ENCODE measurements at places on chromosomes 1 and 21.

DNA sequence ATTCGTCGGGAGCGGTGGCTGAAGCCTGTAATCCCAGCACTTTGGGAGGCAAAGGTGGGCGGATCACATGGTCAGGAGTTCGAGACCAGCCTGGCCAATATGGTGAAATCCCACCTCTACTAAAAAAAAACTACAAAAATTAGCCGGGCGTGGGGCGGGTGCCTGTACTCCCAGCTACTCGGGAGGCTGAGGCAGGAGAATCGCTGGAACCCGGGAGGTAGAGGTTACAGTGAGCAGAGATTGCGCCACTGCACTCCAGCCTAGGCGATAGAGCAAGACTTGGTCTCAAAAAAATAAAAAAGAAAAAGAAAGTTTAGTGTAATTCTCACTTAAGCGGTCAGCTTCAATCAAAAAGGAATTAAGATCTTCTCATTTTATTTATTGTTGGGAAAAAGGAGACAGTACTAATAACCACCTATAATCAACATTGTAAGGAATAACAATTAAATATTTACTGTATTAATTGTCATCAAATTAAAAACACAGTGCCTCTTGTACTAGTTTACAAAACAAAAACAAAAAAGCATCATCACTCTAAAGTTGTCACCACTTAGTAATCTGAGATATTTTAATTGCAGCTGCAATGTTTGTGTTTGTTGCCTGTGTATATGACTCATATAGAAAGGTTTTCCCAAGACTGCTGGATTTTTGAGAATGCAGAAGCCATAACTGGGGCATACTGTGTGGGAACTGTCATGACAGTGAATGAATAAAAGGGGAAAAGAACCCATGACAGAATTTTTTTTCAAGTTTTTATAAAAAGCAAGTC lies 3.7 kb downstream of the FBXO42 start:
- no peak for DNase-seq

DNA sequence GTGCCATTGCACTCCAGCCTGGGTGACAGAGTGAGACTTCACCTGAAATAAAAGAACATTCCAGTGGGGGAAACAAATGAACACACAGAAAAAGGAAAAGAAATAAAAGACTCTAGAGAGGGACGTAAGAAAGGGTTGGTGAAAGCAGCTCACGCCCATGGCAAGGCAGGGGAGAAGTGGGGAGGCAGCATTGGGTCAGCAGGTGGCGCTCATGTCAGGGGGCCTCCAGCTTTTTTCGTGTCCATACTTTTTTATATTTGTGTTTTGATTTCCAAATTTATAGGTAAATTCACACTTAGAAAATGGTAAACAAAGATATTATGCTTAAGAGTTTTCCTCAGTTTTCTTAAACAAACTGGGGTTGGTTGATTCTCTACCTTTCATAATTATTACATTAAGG lies 45.5 kb downstream of the VPS13D start:
- DNase-seq, result peak; percentile 73

GRCh38 chr1:27567971-27568299 lies 36.0 kb downstream of the AHDC1 start:
- no peak for DNase-seq

- DNase-seq, result no peak
These were observed 115.6 kb upstream of the SLC45A1 start for GRCh38 chr1:8202182-8202905.

DNA sequence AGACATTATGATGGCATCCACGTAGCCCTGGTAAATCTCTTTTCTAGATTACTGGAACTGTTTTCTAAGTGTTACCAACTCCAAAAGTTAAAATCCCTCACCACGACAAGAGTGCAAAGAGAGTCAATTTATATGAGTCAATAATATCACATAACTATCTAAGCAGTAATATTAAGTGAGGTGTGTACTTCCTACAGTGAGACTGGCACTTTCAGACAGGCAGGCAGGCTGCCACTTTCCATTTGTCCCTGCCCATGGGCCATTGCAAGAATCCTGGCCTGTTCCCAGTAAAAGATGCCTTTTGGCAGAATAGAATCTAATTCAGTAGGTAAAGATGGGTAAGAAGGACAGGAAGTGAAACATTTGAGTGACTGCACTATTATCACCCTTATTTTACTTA lies 355.6 kb downstream of the PTBP2 start:
- DNase-seq, result no peak

- DNase-seq, result no peak
These were observed 563 bp downstream of the QSOX1 start for GRCh38 chr1:180155182-180155682.

GRCh38 chr21:16285605-16286126 lies 555.9 kb downstream of the USP25 start:
- no peak for DNase-seq

DNA sequence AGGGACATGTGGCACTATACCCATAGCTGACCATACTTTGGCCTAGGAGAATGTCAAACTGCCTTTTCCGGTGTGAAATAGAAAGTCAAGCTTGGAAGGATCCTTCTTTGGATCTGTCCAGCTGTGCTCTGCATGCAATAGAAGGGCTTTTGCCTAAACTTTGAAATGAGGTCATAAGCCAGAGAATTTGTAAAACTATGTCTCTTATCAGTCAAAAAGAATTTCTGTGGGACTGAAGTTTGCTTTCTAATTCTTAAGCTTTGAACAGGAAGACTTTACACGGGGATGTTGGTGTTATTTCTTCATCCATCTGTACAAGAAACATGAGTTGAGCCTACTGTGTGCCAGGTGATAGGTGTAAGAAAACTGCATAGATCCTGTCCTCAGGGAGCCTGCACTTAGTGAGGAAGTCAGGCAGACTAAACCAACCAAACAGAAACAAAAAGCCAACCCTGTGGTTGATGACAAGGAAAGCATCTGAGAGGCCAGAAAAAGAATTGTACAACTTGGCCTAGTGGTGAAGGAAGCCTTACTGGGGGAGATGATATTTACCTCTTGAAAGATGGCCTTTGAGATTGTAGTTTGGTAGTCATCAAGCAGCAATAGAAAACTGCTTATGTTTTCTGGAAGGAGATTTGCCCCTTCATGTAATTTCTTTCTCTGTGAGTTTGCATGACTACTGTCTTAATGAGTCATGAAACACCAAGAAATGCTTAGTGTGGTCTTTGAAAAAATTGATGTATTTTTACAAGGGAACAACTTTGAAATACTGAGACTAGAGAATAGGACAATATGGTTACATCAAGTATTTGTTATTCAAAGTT lies 24.8 kb downstream of the TGFB2 start:
- DNase-seq, result no peak

GRCh38 chr1:6239950-6240768 lies 3.8 kb upstream of the HES3 start:
- peak; percentile 70 for DNase-seq

DNA sequence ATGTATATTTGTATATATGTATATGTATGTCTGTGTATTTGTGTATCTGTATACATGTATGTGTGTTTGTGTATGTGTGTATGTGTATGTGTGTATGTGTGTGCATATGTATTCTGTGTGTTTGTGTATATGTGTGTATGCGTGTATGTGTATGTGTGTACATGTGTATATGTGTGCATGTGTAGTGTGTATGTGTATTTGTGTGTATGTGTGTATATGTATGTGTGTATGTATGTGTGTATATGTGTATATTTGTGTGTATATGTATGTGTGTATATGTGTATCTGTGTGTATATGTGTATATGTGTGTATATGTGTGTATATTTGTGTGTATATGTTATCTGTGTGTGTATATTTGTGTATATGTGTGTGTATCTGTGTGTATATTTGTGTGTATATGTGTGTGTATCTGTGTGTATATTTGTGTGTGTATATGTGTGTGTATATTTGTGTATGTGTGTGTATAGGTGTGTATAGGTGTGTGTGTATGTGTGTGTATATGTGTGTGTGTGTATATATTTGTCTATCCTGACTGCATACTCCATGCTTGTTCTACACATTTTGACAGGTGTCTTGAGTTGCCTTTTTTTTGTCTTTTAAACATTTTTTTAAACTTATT lies 101.5 kb downstream of the SCCPDH start:
- no peak for DNase-seq

DNA sequence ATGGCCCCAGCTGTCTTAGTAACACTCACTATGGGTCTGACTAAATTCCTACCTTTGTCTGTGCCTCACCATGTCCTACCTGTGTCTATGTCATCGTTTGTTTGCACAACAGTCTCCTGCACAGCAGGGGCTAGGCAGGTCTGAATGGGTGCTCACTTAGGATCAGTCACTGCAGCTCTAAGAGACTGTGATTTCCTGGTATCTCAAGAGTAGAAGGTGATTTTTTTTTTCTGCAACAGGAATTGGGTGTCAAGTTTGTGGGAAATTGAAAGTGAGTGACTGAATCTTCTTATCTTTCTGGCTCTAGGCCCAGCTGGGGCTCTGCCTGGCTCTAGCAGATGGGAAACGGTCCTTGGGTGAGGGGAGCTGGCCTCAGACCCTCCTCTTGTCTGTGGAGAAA lies 46.4 kb upstream of the TRABD2B start:
- no peak for DNase-seq

DNA sequence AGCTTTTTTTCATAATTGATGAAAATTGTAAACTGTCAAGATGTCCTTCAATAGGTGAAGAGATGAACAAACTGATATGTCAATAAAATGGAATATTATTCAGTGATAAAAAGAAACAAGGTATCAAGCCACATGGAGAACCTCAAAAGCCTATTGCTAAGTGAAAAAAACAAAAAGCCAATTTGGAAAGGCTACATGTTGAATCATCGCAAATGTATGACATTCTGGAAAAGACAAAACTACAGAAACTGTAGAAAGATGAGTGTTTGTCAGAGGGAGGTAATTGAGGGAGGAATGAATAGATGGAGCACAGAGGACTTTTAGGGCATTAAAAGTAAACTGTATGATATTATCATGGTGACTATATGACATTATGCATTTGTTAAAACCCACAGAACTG lies 34.5 kb upstream of the USP25 start:
- DNase-seq, result no peak

GRCh38 chr21:40466893-40467483 lies 380.0 kb downstream of the DSCAM start:
- no peak for DNase-seq

DNA sequence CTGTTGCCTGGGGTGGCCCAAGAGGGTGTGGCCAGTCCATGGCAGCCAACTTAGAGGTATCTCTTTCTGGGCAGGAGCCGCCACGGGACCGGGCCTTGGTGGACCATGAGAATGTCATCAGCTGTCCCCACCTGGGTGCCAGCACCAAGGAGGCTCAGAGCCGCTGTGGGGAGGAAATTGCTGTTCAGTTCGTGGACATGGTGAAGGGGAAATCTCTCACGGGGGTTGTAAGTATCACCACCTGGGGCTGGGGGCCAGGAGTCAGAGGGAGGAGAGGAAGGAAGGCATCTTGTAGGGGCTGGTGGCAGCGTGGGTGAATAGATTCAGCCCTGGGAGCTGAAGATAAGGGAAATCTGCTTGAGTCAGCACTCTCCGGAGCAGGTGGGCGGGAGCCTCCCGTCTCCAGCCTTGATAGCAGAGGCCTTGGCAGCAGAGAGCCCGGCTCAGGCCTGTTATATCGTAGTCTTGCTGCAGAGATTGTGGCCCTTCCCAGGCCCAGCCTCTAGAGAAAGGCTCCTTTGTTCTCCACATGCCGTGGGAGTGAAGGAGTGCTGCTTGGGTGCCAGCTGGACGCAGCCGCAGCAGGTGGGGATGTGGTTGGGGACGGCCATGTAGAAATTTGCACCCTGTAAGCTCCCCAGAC lies 25.4 kb downstream of the PHGDH start:
- no peak for DNase-seq

GRCh38 chr21:34054259-34054658 lies 19.1 kb upstream of the MRPS6 start:
- DNase-seq, result no peak

- no peak for DNase-seq
These were observed 31.8 kb downstream of the PROK1 start for GRCh38 chr1:110482662-110483307.

DNA sequence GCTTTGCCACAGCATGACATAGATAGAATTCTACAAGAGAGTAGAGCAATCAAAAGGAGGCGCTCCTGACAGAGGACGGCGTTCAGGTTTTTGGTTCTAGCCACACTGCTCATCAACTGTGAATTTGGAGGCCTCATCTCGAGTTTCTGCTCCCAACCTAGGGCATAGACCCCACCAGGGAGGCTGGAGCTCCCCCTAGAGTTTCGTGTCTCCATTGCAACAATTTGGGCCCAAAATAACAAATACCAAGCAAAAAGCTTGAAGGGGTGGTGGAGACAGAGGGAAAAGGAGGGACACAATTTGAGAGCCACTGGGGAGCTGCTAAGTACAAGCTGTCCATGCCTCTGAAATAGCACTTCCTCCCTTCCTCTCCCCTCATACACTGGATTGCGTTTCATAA lies 297.0 kb downstream of the GPATCH2 start:
- peak; percentile 73 for DNase-seq

- DNase-seq, result no peak
These were observed 12.5 kb upstream of the MYOC start for GRCh38 chr1:171664976-171665375.

DNA sequence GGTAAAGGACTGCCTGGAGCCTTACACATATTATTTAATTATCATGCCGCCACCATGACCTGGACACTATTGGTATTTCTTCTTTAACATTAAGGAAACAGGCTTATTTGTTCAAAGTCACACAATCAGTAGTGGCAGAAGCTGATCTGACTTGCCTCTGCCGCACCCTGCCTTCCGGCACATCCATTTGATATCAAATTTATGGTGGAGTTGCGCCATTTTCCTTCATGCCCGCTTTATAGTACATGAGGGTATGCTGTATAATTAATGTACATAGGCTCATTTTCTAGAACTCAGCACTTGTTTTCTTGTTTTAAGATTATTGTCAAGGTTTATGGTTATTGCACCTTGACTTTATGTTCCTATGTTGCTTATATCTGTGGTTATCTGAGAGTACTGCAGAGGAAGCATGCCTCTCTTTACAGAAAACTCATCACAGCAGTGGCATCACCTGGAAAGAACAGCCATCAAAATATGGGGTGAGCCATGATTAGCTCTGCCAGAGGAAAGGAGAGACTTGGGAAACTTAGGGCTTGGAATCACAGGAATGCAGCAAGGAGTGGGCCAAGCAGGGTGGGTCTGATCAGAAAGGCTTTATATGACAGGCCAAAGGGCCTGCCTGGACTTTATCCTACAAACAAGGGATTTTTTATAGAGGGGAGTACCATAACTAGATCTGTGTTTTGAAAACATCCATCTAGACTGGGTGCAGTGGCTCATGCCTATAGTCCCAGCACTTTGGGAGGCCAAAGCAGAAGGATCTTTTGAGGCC lies 72.2 kb upstream of the GJB5 start:
- DNase-seq, result no peak

GRCh38 chr1:55363268-55363667 lies 148.1 kb upstream of the USP24 start:
- DNase-seq, result no peak

Data from HAP-1 (cell line).